RPMI7951 (cell line): ENCODE measurements at places on chromosomes 7 and 10.
A peak's percentile ranks its signal among the peaks of the same experiment; 100 is the strongest.

- no peak for DNase-seq
Observed at GRCh38 chr10:49092477-49092876, 22.8 kb downstream of the VSTM4 start.

- peak; percentile 61 for DNase-seq
Observed at GRCh38 chr7:80699045-80699638, 60.7 kb downstream of the CD36 start.

- no peak for DNase-seq
Observed at GRCh38 chr10:9035355-9035754, 980.9 kb downstream of the GATA3 start.

DNA sequence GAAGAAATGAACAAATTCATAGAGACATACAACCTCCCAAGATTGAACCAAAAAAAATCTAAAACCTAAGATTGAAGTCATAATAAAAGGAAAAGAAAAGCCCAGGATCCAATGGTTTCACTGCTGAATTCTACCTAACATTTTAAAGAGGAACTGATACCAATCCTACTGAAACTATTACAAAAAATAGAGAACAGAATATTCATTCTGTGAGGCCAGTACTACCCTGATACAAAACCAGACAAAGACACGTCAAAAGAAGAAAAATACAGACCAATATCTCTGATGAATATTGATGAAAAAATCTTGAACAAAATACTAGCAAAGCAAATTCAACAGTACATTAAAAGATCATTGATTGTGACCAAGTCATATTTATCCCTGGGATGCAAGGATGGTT, 128.5 kb upstream of the STEAP1 start:
- no peak for DNase-seq

- DNase-seq: no peak
Observed at GRCh38 chr10:105770524-105771212, 1129.6 kb downstream of the SORCS3 start.

- no peak for DNase-seq
Observed at GRCh38 chr7:5478568-5479430, 55.2 kb upstream of the TNRC18 start.
